ENCODE measurements at places on chromosomes 1 and 21. TPM values are rescaled to one million over a fixed set of nuclear protein-coding genes. Genes with fewer than 3 reads are reported as not detected.

Gene NADK
- 40.2 TPM for polyA plus RNA-seq

Gene NUAK2
- polyA plus RNA-seq = 4.9 TPM

Gene PADI3
- polyA plus RNA-seq = not detected

Gene DPT
- polyA plus RNA-seq = 7.7 TPM

Gene PDZK1IP1
- not detected for polyA plus RNA-seq

Gene DMBX1
- not detected for polyA plus RNA-seq

Gene ZBED6
- 12.0 TPM for polyA plus RNA-seq

Gene TRIM67
- polyA plus RNA-seq = 0.02 TPM

Gene FNDC5
- polyA plus RNA-seq = 0.38 TPM

Gene DIRAS3
- 2.9 TPM for polyA plus RNA-seq

DNA sequence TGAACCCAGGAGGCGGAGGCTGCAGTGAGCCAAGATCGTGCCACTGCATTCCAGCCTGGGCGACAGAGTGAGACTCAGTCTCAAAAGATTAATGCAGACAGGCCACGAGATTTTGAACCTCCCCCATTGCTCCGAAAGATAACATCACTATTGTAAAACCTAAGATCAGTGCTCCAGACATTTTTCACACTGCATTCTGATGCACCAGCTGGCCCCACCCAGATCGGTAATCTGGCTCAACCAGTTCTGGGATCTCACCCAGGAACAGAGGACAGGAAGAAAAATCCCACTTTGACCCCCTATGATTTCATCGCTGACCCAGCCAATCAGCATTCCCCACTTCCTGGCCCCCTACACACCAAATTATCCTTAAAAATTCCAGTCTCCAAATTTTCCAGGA, 10.7 kb upstream of the CSRP1 start:
- H3K4me3 ChIP-seq = no peak overlapping the region
- H3K27ac ChIP-seq = no peak overlapping the region
- no peaks in the 10 kb centered on the region for H3K27me3 ChIP-seq
- H3K36me3 ChIP-seq = no peaks in the 10 kb centered on the region

- no peaks in the 10 kb centered on the region for H3K36me3 ChIP-seq
- peak overlapping the region; percentile 4 for H3K27ac ChIP-seq
- no peak for DNase-seq
- no peaks in the 10 kb centered on the region for H3K27me3 ChIP-seq
- no peak overlapping the region for H3K4me3 ChIP-seq
Measured at GRCh38 chr1:18938008-18938706, 18.3 kb downstream of the IFFO2 start.

- H3K27me3 ChIP-seq = no peaks in the 10 kb centered on the region
- DNase-seq = no peak
- H3K27ac ChIP-seq = no peak overlapping the region
- peaks cover 5% of the 10 kb centered on the region for H3K4me1 ChIP-seq
Measured at GRCh38 chr21:33268737-33269441, 2.7 kb downstream of the IL10RB start.

GRCh38 chr1:153384958-153385580, 5.8 kb downstream of the S100A8 start:
- no peaks in the 10 kb centered on the region for H3K36me3 ChIP-seq
- no peak overlapping the region for H3K4me3 ChIP-seq
- no peak overlapping the region for H3K27ac ChIP-seq
- H3K4me1 ChIP-seq = no peaks in the 10 kb centered on the region
- DNase-seq = no peak

GRCh38 chr1:101124405-101124804, 98.8 kb upstream of the DPH5 start:
- no peaks in the 10 kb centered on the region for H3K27me3 ChIP-seq
- no peak for DNase-seq
- no peaks in the 10 kb centered on the region for H3K4me1 ChIP-seq
- H3K27ac ChIP-seq = no peak overlapping the region

GRCh38 chr21:38965241-38965640, 159.5 kb downstream of the ETS2 start:
- H3K4me1 ChIP-seq = peaks cover 8% of the 10 kb centered on the region
- peak overlapping the region; percentile 67 for H3K27ac ChIP-seq
- no peak for DNase-seq
- H3K4me3 ChIP-seq = no peak overlapping the region
- H3K27me3 ChIP-seq = no peaks in the 10 kb centered on the region
- no peaks in the 10 kb centered on the region for H3K36me3 ChIP-seq

GRCh38 chr1:223473601-223474344, 80.6 kb downstream of the CCDC185 start:
- H3K27ac ChIP-seq = no peak overlapping the region
- H3K36me3 ChIP-seq = no peaks in the 10 kb centered on the region
- no peaks in the 10 kb centered on the region for H3K4me1 ChIP-seq

DNA sequence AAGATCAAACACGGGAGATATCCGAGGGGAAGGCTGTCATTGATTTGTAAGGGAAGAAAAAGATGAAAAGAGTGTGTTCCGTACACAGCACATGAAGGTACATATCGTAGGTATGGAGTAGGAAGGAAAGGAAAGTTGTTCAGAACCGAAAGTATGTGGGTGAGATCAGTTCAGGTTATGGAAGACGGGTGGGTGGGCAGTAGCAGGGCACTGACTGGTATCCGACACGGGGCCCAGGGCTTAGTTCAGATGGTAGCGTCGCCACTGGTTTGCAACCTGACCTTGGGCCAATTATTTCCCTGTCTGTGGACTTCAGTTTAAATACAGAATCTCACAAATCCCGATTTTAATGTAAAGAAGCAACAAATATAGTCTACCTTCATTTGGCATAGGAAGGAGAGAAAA, 27.8 kb upstream of the A3GALT2 start:
- H3K4me1 ChIP-seq = peaks cover 27% of the 10 kb centered on the region
- DNase-seq = peak; percentile 30
- H3K27me3 ChIP-seq = no peaks in the 10 kb centered on the region

GRCh38 chr1:201557572-201557958, 18.6 kb downstream of the NAV1 start:
- DNase-seq = no peak
- H3K27ac ChIP-seq = peak overlapping the region; percentile 26
- H3K27me3 ChIP-seq = no peaks in the 10 kb centered on the region

DNA sequence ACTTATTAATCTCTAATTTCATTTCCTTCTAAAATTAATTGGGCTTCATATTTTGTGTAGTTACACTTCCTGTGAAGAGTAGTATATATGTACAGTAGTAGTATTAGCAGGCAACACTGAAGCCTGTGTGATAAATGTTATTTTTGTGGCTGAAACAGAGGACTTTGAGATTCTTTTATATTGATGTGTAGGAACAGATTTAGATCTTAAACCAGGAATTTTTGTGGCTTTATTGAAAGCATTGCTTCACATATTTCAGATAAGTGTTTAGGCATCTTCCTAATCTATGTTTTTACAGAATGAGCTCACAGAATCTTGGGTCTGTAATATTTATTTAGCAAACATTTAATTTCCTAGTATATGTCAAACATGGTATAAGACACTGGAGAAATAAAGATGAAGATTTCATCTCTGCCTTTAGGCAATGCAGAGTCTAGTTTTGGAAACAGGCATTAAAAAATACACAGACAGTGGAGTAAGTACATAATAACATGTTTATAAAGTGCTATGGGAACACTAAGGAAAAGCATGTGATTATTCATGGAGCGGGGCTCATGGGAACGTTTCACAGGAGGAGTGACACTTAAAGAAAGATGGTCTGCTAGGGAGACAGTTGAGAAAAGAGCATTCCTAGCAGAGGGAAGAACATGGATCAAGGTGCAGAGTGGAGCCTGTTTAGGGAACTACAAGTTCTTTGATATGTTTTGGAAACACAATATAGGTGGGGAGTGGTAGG, 52.7 kb downstream of the MIGA1 start:
- peak overlapping the region; percentile 73 for H3K27ac ChIP-seq
- peaks cover 17% of the 10 kb centered on the region for H3K4me1 ChIP-seq
- no peaks in the 10 kb centered on the region for H3K27me3 ChIP-seq
- H3K36me3 ChIP-seq = no peaks in the 10 kb centered on the region

DNA sequence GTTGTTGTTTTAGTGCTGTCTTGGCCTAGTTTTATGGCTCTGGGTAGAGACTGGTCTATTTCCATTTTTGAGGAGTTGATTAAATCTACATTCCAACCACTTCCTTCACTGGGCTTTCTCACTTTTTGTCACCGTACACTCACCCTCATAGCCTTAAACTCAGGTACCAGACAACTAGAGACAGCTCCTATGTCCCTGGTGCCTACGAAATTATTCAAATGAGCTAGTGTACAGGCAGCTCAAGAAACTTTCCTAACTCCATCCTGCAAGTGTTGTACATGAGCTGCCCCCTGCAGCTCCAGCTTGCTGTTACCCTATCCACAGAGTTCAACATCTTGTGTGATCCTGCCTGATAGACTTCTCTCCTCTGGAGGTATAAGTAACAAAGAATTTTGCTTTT, 704.8 kb upstream of the RGS18 start:
- no peak for DNase-seq
- no peak overlapping the region for H3K4me3 ChIP-seq
- no peaks in the 10 kb centered on the region for H3K4me1 ChIP-seq
- H3K27me3 ChIP-seq = no peaks in the 10 kb centered on the region

DNA sequence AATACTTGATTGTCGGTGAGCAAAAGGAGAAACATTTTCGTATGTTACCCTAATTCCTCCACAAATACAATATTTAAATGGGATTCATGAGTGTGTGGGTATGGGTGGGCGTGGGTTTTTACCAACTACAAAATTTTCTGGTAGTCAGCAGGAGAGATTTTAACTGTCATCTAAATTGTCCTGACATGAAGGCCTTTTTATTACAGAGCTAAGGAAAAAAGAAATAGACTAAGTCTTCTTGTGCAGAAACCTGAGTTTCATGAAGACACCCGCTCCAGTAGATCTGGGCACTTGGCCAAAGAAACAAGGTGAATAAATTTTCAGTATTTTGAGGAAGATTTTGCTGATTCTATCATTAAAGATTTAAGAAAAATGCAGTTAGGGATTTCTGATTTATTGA, 752 bp downstream of the RGS18 start:
- H3K27me3 ChIP-seq = no peaks in the 10 kb centered on the region
- H3K4me1 ChIP-seq = no peaks in the 10 kb centered on the region
- H3K4me3 ChIP-seq = no peak overlapping the region
- no peak for DNase-seq
- H3K36me3 ChIP-seq = no peaks in the 10 kb centered on the region
- no peak overlapping the region for H3K27ac ChIP-seq

DNA sequence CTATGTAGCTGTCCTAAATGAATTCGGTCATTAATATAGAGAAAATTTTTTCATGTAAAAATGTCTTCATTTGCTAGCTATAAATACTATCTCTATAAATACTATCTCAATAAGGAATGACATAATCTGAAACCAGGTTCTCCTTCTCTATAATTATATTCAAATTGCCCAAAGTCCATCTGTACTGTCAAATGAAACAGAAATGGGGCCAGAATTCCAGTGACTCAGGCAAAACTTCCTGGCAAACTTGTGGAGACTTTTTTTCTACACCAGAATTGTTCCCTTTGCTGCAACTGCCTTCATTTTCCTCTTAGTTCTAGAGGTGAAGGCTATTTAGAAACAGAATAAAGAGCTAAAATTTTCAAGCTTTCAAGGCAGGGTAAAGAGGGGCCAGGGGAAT, 152.5 kb downstream of the KCNH1 start:
- no peaks in the 10 kb centered on the region for H3K4me1 ChIP-seq
- no peaks in the 10 kb centered on the region for H3K27me3 ChIP-seq
- H3K27ac ChIP-seq = no peak overlapping the region
- DNase-seq = no peak

- H3K36me3 ChIP-seq = no peaks in the 10 kb centered on the region
- H3K27ac ChIP-seq = no peak overlapping the region
- H3K4me1 ChIP-seq = peaks cover 1% of the 10 kb centered on the region
- H3K4me3 ChIP-seq = no peak overlapping the region
- no peak for DNase-seq
Measured at GRCh38 chr1:202274611-202275010, 67.1 kb downstream of the UBE2T start.

GRCh38 chr1:67190942-67191341, 24.7 kb downstream of the IL23R start:
- H3K4me1 ChIP-seq = no peaks in the 10 kb centered on the region
- no peak for DNase-seq
- H3K27ac ChIP-seq = no peak overlapping the region
- H3K27me3 ChIP-seq = no peaks in the 10 kb centered on the region

DNA sequence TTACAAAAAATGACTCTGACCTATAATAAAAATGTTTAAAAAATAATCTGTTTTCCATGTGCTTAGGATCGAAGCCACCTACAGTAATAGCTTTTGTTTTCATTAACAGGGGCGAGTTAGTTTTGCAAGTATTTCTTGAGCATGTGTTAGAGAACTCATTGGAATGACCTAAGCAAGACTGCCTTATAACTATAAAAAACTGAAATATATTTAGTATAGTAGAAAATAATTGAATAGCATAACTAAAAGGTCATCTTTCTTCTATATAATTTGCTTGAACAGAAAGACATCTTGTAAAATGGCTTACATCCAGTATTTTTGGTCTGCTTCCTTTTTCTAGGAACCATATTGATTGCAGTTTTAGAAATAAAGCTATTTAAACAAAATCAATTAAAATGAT, 241.5 kb upstream of the NRIP1 start:
- no peak for DNase-seq
- no peak overlapping the region for H3K27ac ChIP-seq
- no peaks in the 10 kb centered on the region for H3K4me1 ChIP-seq
- no peaks in the 10 kb centered on the region for H3K36me3 ChIP-seq
- H3K27me3 ChIP-seq = no peaks in the 10 kb centered on the region
- H3K4me3 ChIP-seq = no peak overlapping the region

DNA sequence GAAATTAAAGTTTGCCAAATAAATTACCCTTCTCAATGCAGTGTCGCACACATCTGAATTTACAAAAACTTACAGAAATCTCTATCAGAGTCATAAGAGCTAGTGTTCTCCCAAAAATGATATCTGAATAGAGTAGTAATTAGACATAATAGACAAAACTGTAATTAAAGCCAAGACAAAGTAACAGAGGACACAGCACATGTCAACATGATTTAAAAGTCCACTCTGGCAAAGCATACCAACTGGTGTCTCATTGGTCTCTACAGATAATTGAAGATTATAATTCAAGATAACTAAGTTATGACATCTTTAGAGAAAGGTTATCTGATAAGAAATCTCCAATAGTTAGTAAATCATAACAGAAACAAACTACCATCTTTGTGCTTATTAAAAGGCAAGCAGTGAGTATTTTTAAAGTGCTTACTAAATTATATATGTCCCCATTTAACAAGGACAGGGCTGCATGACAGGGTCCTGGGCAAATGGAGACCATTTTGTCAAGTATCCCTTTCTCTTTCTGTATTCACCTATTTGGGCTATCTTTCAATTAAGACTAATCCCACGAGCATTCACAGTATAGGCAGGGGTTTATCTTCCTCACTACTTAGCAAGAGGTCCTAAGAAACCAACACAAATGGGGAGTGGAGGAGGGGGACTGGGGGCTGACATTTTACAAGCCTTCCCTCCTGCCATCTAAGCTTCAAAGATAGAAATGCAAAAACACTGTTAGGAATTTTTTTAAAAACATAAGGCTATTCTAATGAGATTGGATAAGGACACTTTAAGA, 26.0 kb downstream of the PTP4A2 start:
- no peaks in the 10 kb centered on the region for H3K4me1 ChIP-seq
- no peak overlapping the region for H3K27ac ChIP-seq
- H3K27me3 ChIP-seq = no peaks in the 10 kb centered on the region
- peaks cover 13% of the 10 kb centered on the region for H3K36me3 ChIP-seq

- no peak for DNase-seq
- H3K27ac ChIP-seq = no peak overlapping the region
- H3K4me3 ChIP-seq = no peak overlapping the region
- no peaks in the 10 kb centered on the region for H3K4me1 ChIP-seq
- no peaks in the 10 kb centered on the region for H3K36me3 ChIP-seq
Measured at GRCh38 chr1:73783352-73783751, 414.6 kb downstream of the LRRIQ3 start.

GRCh38 chr1:52727114-52727586, 897 bp downstream of the ZYG11B start:
- no peaks in the 10 kb centered on the region for H3K4me1 ChIP-seq
- no peaks in the 10 kb centered on the region for H3K36me3 ChIP-seq

GRCh38 chr1:226100436-226101391, 38.2 kb downstream of the H3-3A start:
- peaks cover 3% of the 10 kb centered on the region for H3K27me3 ChIP-seq
- no peaks in the 10 kb centered on the region for H3K36me3 ChIP-seq
